ENCODE measurements at places on chromosomes 2 and 18.

DNA sequence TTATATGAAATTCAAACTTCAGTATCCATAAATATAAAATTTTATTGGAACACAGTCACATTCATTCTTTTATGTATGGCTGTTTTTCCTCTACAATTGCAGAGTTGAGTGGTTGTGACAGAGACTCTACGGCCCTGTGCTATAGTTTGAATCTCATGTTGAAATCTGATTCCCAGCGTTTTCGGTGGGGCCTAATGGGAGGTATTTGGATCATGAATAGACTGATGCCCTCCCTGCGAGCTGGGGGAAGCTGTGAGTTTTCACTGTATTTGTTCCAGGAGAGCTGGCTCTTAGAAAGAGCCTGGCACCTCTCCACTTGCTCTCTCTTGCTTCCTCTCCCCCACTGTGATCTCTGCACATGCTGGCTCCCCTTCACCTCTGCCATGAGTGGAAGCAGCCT, 1.7 kb downstream of the PFN4 start:
- DNase-seq = no peak

DNA sequence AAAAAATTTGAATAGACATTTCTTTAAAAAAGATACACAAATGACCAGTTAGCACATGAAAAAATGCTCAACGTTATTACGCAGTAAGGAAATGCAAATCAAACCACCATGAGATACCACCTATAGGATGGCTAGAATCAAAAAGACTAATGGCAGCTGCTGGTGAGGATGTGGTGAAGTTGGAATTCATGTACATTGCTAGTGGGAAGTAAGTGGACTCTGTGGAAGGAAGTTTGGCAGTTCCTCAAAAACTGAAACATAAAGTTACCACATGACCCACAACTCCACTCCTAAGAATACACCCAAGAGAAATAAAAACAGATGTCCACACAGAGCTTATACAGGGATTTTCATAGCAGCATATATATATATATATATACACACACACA, 51.2 kb downstream of the MBP start:
- DNase-seq = no peak

DNA sequence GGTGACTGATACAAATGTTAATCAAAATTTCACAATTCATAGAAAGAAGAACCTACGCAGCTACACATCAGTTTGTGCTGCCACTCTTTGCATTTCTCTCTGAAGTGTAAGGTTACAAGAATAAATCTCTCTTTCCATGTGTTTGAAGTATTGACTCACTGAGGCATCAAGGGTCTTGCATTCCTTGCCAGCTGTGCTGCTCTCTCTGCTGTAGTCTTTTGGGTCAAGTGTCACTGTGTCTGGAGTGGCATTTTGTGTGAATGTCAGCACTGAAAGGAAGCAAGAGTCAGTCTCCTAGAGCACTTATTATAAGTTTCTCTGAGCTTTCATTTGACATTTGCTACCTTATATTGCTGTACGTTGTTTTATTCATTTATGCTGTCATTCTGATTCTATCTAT, 1696.1 kb upstream of the LRRTM1 start:
- DNase-seq = no peak

DNA sequence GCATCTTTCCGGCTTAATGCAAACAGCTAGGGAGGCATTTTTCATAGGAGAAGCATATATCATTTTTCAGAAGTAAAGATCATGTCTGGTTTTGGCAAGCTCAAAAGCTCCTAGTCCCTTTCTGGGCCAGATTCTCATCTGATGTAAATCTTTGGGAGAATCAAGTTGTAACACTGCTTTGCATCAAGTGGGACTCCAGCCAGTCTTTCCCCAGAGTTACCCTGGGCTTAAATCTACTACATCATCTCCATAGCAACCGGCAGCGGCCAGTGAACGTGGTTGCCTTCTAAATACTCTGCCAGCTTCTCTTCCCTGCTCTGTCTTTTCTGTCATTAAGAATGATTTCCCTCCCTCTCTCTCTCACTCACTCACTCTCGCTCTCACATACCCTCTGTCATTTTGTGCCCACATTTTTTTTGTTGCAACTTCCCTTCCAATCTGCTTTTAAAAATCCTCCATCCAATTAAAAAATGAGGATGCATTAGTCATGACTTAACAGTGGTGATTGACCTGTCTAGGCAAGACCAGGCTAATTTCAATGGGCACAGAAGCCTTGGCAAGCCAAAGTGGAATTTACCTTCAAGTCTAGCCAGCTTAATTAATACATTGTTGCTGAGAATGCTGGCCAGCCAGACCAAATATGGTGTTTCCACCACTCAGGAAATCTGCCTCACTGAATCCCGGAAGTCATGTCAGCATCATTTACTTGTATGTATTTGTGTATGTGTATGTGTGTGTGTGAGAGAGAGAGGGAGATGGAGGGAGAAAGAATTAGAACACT, 93.0 kb downstream of the NRP2 start:
- DNase-seq = no peak

GRCh38 chr2:112597537-112598322, 13.3 kb downstream of the CHCHD5 start:
- no peak for DNase-seq

DNA sequence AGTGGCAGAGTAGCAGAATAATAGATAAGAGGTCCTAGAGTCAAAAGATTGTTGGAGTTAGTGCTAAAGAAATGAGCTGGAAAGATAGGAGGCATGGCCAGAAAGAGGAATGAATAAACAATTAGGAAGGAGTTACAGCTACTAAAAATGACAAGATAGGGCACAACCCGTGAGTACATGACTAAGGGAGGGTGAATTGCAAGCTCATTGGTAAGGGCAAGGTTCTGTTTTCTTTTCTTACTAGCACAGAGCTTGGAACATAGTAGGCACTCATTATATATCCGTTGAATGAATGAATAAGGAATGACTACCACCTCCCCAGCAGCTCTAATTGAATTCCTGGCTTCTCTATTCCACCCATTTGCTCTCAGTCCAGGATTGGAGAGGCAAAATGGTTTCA, 5.7 kb upstream of the MARCO start:
- DNase-seq = no peak

- no peak for DNase-seq
These were observed 39.9 kb downstream of the CENPO start for GRCh38 chr2:24832931-24833701.

DNA sequence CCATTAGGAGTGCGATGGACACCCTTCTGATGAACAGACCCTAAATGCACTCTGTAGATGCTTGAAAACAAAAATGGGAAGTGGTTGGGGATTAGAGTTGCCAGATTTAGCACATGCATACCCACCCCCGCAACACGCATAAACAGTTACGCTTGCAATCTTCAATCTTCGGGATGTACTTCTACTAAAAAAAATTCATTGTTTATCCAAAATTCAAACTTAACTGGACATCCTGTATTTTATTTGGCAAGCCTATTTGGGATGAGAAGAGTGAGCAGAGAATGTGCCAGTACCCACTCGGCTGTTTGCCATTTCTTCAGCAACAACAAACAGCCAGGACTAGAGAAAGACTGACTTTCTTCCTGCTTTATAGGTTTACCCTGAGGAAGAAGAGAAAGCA, 18.4 kb downstream of the KIAA2012 start:
- no peak for DNase-seq

DNA sequence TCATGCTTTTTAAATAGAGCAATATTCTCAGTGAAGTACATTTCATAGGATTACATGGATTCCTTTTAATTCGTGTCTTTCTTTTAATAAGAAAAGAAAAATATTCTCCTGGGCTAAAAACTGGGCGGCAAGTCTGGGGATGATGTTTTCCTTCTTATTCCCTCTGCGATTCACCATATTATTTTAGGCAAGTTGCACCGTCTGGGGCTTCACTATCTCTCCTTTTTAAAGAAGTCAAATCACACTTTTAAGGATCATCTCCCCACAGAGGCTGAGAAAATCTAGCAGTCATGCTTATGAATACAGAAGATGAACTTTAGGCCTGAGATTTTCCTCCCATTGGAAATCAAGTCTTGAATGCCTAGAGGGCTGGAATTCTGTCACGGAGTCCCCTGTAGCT, 104.1 kb downstream of the COPS8 start:
- no peak for DNase-seq

- DNase-seq = no peak
These were observed 96.9 kb downstream of the HDAC4 start for GRCh38 chr2:239303711-239304532.

- no peak for DNase-seq
These were observed 63.1 kb downstream of the RND3 start for GRCh38 chr2:150424406-150424805.

- no peak for DNase-seq
These were observed 82.8 kb downstream of the NABP1 start for GRCh38 chr2:191760655-191761262.

- no peak for DNase-seq
These were observed 299.1 kb downstream of the PRKCE start for GRCh38 chr2:45950606-45951005.

GRCh38 chr2:99653433-99653832, 163.6 kb upstream of the REV1 start:
- no peak for DNase-seq

DNA sequence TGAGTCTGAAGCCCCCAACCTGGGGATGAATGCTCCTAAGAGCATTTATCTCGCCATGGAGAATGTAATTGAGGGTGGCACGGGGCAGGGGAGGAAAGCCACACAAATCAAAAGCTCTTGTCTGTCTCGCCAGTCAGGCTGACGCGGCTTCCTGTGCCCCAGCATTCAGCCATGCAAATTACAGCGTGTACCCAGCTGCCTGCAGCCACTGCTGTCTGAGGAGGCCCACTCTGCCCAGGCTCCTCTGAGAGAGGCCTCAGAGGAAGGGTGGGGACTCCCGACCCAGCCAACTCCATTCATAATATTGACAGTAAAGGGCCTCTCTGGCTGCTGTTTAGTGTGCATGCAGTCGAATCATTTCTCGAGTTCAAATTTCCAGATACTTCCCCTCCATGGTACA, 22.0 kb downstream of the SMAD7 start:
- peak; percentile 27 for DNase-seq

- no peak for DNase-seq
These were observed 55.9 kb upstream of the FSHR start for GRCh38 chr2:49210191-49210590.

- no peak for DNase-seq
These were observed 149.4 kb upstream of the SLC39A10 start for GRCh38 chr2:195507447-195508138.

DNA sequence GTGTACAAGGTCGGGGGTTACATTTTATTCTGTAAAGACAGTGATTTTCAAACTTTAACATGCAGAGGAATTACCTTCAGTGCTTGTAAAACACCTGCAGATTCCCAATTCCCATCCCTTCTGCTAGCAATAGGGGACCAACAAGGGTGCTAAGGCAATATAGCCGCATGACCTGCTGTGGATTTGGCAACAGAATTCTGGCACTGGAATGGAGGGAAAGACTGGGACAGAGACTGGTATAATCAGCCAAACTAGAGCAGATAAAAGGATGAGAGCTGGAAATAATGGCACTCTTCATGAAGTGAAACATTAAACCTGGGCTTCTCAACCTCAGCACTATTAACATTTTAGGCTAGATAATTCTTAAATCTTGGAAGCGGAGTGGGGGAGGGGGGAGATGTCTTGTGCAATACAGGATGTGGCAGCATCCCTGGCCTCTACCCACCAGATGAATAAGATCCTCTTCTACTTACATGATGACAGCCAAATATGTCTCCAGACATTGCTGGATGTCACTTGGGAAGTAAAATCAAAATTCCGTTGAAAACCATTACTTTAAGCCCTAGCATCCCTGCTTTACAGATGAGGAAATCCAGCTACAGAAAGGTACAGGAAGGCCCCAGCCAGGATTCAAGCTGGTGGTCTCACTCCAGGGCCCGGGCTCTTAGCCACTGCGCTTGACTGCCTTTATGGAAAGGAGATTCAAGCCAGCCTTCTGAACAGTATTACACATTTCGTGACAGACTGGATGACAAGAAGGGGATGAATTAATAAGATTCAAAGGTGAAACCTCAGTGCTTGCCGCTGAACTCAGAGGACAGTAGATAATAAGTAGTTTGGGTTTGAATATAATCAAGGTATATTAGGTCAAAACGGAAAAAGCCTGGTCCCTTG, 1.7 kb downstream of the EVA1A start:
- DNase-seq = no peak

Data from NCI-H1436 treated with DMSO at 0.1 percent for 48 hours (cell line).